ENCODE measurements at places on chromosomes 3 and 15.

GRCh38 chr3:123031051-123031450 is 3.5 kb upstream of the SEMA5B start:
- no peak for DNase-seq

DNA sequence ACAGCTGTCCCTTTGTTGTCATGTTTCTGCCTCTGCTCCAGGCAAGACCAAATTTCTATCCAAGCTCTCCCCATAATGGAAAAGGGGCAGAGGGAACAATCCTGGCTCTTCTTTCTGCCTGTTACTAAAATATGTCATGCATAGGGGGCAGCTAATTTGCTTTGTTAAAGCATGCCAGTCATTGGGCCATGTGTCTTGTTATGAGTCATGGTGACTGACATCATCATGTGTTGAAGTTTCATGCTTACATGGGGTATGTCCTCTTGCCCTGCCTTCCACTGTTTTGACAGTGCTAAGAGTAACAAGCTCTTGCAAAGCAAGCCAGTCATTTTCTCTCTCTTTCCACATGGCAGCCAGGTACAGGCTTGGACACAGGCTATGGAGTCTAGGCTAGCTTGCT is 268.9 kb downstream of the GABRB3 start:
- DNase-seq = no peak

DNA sequence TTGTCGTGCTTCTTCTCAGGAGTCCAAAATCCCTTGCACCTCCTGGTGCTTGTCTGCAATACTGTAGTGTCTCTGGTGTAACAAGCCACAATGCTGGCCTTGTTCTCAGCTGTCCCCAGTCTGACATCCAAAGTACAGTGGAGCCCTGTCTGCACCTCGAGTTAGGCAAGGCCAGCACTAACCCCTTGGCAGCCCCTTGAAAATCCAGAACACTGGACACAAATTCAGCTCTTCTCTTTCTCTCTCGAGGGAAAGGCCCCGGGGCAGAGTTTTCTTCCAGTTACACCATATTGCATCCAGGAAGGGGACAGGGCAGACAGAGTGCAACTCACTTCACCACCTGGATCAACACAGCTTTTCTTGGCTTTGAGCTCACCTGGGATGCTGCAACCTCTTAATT is 91.3 kb upstream of the ATP10A start:
- DNase-seq = no peak

DNA sequence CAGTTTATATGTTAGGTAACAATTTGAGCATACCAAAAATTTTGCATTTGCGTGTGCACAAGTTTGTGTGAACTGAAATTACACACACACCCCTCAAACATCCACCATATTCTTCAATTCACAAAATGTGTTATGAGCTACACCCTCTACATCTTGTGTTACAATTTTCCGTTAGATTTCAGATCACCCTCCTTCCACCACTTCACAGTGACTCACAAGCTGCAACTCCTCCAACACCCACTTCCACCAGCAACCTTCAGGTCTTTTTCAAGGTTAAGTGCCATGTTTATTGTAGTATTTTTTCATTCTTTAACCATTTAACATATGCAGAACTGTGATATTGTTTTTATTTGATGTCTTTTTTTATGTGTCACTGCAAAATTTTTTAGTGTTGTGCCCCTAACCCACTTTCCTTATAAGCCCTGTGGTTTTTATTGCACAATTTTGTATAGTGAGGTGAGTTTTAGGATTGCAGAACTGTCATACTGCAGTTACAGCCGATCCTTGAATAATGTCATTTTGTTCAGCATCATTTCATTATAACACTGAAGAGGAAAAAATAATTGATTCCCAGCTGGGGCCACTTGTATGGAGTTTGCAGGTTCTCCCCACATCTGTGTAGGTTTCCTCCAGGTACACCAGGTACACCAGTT is 148.9 kb downstream of the PLCL2 start:
- no peak for DNase-seq

DNA sequence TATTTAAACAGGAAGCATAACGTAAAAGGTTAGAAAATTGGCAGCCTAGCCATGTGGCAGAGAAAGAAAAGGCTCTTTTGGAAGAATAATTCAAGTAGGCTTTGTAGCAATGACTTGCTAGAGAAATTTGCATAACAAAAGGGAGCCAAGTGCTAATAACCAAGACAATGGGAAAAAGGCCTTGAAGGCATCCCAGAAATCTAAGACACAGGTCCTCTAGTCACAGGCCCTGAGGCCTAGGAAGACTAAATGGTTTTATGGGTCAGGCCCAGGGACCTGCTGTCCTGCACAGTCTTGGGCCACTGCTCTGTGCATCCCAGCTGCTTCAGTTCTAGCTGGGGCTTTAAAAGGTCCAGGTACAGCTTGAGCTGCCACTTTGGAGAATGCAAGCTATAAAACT is 78.5 kb downstream of the FGF7 start:
- no peak for DNase-seq

DNA sequence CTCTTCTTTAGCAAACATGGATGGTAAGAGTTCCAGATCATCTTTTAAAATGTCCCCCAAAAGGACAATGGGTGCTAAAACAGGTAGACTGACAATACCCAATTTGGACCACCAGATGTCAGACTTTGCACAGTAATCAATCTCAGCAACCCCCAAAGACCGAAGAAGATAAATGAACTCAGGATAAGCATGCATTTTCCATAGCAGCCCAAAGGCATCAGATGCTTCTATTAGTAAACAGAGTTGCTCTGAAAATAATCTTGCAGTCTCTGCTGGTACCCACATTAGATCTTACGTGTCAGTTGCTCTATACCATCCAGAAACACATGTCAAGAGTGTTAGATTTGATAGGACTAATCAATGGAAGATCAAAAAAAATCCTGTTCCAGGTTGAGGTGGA is 20.6 kb downstream of the MYH15 start:
- peak; percentile 2 for DNase-seq

DNA sequence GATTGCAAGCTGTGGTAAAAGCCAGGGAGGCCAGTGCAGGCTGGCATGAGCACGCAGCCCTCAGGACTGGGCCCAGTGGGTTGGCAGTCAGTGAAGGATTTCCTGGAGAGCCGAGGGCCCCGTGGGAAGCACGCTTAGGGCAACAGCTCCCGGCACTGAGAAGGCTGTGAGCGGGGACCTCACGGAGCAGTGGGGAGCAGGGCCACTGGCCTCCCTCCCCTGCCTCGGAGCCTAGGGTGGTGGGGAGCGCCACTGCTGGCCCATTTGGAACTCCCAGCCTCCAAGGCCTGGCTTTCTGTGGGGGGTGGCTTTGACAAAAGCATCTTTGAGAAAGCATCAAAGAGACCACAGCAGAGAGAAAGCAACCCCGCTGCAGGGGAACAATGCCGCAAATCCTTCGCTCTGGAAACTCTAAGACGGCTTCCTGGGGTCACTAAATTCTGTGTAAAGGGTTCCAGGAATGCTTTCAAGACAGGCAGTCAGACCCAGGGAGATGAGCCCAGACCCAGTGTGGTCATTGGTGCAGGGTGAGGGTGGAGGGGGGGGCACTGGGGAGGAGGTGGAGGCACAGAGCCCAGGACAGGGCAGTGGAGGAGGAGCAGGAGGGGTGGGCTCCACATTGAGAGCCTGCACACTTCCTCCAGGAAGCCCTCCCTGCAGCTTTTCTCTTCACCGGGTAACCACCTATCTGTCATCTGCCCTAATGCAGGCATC is 9.5 kb upstream of the APBA2 start:
- DNase-seq = no peak

- no peak for DNase-seq
Observed at GRCh38 chr15:32884146-32884545, 166.3 kb downstream of the GREM1 start.

DNA sequence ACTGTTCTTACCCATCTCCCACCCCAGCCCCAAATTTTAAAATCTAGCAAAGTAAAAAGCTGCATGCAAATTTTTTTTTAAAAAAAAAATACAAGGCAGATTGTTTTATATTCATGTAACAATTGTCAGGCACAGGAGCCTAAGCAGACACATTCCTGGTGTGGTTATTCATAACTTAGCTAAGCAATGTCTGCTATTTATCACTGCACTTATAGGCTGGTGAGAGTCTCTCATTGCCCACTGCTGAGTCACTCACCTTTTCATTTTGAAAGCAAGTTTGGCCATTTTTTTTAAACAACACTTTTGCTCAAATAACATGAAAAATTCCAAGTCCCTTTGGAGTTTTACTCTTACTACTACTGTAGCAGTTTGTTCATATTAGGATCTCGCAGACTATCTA is 413.9 kb downstream of the RBMS3 start:
- DNase-seq = no peak

DNA sequence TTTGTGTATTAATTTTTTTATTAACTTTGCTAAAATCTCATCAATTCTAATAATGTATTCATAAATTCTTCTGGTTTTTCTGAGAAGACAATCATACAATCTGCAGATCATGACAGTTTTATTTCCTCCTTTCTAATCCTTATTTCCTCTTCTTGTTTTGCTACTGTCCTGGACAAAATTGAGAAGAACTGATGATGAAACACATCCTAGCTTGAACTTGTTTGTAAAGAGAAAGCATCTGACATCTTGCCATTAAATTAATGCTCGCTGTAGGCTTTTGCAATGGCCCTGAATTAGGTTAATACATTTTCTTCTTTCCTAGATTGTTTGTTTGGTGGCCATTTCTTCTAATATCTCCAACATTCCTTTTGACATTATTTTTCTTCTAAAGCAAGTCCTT is 110.9 kb upstream of the TPM1 start:
- DNase-seq = no peak

DNA sequence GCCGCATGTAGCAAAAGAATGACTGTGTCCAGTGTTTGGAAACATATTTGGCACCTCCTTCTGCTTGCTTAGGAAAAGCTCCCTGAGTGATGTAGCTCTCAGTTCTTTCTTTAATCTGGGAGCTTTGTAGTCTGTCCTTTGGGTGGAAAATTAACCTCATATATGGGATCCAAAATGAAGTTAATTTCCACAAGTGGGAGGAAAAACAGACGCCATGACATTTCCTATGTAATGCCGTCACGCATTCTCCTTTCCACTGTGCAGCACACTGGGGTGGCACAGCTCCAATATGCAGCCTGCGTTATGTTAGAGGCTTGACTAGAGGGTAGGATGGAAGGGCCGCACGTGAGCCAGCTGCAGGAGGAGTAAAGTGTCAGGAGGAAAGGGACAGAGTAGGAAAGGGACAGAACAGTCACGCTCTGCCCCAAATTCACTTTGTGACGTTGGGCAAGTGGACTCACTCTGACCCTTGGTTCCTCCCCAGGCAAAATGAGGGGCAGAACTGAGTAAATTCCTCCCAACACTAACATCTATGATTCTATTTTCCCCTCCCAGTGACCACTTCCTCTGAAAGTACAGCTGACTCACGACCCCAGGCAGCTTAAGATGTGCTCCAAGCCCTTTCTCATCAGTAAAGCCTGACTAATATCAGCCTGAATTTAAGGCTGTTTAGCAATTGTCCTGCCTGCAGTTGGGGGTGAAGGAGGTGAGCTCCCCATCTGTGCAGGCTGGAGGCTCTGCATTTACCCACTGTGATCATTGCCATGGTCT is 176.5 kb upstream of the PFN2 start:
- DNase-seq = no peak

- no peak for DNase-seq
Observed at GRCh38 chr3:127604035-127604434, 5.8 kb downstream of the MCM2 start.

DNA sequence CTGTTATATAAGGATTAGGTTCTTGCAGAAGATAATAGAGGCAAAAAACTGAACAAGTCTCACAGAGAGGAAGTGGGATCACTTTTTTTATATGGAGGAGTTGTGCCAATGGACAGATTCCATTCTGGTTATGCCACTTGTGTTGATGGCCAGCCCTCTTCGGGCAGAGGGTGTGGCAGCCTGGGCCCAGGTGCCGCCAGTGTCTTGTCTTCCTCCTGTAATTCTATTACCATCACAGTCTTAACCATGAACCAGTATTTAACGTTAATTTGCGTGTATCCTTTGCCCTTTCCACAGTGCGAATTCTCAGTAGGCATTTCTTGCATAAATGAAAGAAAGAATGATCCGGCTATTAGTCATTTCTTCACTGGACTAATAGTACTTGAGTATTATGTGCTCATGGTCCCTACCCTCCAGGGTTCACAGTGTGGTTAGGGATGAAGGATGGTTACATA is 7.0 kb upstream of the USP4 start:
- DNase-seq = no peak

GRCh38 chr15:46961795-46962194 is 755.5 kb upstream of the SEMA6D start:
- no peak for DNase-seq

DNA sequence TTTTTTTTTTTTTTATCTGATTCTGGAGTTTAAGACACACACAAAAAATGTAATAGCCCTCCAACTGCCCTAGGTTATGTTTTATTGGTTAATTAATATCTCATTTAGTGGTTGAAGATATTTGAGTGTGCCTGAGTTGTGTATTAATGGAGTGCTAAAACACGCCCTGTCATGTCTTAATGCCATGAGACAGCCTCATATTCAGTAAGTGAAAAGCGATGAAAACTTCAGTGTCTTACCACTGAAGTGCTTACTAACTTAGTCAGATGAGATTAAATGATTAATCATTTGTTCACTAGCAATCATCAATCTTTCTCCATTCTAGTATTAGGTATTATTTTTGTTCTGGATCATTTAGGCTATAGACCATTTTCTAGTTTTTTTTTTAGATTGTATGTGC is 544.7 kb upstream of the ROBO2 start:
- DNase-seq = no peak

DNA sequence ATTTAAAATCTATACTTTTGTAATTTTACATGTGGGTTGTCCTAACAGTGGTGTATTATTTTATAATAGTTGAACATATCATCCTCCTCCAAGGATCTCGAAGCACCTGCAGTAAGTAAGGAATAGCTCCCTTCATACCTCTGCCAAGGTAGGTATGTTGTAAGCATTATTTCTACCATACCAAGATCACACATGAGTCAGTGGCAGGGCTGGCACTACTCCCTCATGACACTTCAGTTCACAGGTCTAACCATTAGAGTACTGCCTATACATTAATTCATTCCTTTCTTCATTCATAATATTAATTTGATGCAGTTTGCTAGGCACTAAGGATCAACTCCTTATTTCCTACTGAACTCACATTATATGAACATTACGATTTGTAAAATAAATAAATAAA is 11.9 kb upstream of the LEKR1 start:
- no peak for DNase-seq

GRCh38 chr3:143653493-143653892 is 194.8 kb downstream of the SLC9A9 start:
- no peak for DNase-seq

DNA sequence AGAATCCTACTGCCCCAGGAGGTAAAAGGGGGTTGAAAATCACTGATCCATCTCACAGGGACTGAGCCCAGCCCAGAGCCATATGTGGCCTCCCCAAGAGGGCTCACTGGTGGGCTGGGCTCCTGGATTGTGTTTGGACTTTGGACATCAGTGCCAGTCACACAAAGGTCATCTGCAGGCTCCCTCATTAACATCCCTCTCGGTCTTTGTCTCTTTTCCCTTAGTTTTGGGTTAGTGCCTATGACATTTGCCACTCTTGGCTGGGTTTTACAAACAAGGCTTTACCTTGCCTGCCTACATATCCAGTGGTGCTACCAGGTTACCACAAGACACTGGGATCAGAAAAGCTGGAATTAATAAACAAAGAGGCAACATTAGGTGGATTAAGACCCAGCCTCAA is 27.9 kb downstream of the IFT122 start:
- no peak for DNase-seq

GRCh38 chr3:29279806-29280205 is 1.1 kb upstream of the RBMS3 start:
- DNase-seq = no peak
